ENCODE measurements at places on chromosomes 6 and 20. TPM values are rescaled to one million over a fixed set of nuclear protein-coding genes. Genes with fewer than 3 reads are reported as not detected.

- no peaks in the 10 kb centered on the region for H3K27me3 ChIP-seq
- no peak overlapping the region for H3K4me3 ChIP-seq
- no peak overlapping the region for H3K27ac ChIP-seq
These were observed 69.4 kb upstream of the CLDN20 start for GRCh38 chr6:155194399-155194798.

The SAPCD1 gene
- not detected for total RNA-seq

The RGS19 gene
- 6.1 TPM for total RNA-seq

The WFDC11 gene
- total RNA-seq, result not detected

The TRMT6 gene
- 7.2 TPM for total RNA-seq

Measured in left ventricle myocardium inferior (tissue), 1 donor.